K562 (cell line): ENCODE measurements at places on chromosomes 12 and 14.

- no peak for DNase-seq
Measured at GRCh38 chr14:81122326-81122725, 98.4 kb downstream of the GTF2A1 start.

- DNase-seq, result no peak
Measured at GRCh38 chr12:41051954-41052353, 136.2 kb upstream of the PDZRN4 start.

DNA sequence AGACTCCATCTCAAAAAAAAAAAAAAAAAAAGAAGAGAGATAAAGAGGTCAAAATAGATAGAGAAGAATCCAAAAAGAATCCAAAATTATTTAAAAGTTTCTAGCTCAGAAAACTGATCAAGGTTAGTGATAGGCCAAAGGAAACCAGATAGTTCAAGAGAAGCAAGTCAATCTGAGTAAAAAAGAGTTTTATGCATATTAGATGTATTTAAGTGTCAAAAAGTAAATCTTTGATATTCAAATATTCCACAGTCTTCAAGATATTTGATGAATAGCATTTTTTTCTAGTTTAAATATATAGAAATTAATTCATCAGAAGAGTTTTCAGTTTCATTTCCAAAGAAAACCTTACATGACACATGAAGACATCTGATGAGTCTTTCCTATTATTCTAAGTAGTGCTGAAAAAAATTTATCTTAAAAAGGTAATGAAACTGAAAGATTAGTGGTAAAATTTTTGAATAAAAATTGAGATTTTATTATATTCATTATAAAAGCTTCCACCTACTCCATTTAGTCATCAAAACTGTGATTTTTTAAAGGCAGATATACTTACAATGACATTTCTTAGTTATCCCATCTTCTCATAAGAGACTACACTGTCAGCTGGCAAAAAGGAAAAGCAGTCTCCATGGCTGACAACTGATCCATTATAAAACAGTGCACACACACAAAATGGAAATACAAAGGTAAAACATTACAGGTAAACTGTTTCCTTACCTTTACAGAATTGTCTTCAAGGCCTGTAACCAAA lies 68.6 kb downstream of the RPS6KA5 start:
- DNase-seq, result no peak

GRCh38 chr12:75558287-75558686 lies 46.9 kb upstream of the KRR1 start:
- no peak for DNase-seq

DNA sequence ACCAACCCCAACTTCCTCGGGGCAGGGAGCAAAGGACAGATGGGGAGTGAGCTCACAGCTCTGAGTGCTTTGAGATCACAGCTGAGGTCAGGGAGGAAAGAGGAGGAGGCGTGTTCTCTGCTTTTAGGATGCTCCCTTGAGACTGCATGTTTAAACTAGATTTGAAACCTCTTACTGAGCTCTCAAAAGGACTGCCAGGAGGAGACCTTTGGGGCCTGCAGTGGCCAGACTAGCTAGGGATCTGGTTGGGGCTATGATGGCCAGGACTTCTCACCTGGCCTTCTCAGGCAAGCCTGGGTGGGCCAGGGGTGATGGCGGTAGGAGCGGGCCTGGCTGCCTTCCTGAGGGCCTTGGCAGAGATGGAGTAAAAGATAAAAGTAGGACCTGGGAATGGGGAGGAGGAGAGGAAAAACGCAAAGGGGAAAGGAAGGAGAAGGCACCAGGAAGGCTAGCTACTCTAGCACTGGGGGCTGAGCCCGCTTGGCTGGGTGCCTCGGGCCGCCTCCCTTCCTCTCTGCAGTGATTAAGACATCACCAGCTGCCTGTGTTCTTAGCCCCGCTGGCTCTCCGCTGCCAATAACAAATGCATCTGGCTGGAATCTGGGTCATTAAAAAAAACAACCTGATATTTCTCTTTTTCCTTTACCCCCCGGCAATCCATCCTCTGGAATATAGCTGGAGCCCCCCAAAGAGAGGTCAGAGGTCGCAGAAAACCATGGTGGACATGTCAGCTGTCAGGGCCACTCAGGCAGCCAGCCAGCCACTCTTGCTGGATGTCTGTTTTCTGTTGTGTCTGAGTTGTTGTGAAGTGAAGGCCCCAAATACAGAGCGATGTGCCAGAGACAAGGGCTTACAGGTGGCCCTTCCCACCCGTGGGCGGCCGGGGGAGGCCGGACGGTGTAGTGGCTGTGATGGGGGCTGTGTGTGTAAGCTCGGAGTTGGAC lies 141.3 kb downstream of the TSPAN9 start:
- DNase-seq, result no peak

DNA sequence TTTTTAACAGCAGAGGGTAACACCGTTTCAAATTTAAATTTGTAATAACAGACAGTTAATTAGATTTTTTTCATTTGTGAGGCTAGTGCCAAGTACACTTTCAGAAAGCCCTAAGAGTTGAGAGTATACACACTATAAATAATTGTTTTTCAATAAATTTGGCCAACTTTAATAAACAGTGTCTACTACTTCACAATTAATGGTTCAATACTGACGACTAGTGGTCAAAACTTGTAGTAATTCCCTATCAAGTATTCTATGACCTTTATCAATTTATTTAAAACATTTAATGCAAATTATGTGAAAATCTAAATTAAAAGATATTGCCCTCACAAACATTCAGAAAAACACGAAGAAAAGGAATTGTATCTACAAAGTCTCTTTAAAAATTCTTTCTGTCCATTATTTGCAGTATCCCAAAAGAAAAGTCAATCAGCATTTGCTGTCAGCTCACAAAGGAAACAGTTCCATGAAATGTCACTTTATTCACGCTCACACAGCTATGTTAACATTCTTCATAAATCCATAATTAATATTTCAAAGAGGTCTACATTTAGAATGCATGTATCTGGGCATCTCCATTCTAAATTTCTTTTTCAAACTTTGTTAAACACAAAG lies 91.2 kb downstream of the CEP128 start:
- DNase-seq, result peak; percentile 6

GRCh38 chr14:82046512-82047226 lies 513.0 kb upstream of the SEL1L start:
- DNase-seq, result no peak

DNA sequence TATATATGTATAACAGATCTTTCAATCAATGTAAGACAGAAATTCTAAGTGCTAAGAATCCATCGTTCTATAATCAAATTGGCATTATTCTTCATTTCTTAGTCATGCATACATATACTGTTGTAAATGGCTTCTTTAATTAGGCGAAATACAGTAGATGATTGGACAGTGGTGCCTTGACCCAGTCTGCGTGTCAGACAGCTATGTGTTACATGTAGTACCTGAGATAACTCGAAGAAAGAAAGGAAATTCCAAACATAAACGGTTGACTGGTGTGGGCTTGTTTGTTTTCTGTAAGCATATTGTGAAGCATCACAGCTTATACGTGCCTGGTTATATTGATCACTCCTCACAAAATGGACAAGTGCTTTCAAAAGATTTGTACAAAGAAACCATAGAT lies 210.5 kb downstream of the ETNK1 start:
- DNase-seq, result no peak

- no peak for DNase-seq
Measured at GRCh38 chr14:73752297-73752992, 38.3 kb upstream of the PNMA1 start.

- no peak for DNase-seq
Measured at GRCh38 chr12:20196767-20197166, 171.6 kb upstream of the PDE3A start.

DNA sequence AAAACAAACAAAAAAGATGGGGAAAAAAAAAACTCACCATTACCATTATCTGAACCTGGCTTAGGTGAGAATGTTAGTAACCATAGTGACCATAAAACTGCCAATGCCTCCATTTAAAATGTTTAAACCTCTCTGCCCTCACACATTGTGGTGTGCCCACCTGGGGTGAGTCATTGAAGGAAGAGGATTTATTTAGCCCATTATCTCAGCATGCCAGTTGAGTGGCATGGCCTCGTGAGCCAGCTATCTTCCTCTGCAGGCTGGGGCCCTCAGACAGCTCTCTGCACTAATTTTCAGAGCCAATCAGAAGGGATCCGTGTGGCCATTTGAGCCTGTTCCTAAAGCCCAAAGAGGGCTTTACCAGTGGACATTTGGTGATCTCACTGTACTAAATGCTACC lies 81.8 kb upstream of the CCDC198 start:
- DNase-seq, result no peak

GRCh38 chr12:63445224-63445880 lies 222.9 kb downstream of the DPY19L2 start:
- DNase-seq, result no peak

DNA sequence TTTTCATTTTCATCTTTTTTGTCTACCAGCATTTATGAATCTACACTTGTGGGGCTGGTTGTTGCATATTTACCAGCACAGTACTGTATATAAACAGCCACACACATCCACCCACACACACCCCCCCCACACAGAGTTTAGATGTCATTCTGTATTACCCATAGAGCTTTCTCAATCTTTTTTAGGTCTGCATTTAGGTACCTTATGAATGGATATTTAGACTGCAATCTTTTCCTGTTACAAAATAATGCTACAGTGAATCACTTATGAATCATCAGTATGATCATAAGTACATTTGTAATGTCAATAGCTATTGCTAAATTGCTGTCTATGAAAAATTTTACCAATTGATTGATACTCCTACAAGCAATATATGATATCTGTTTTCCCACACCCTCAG lies 67.3 kb upstream of the STK38L start:
- no peak for DNase-seq

DNA sequence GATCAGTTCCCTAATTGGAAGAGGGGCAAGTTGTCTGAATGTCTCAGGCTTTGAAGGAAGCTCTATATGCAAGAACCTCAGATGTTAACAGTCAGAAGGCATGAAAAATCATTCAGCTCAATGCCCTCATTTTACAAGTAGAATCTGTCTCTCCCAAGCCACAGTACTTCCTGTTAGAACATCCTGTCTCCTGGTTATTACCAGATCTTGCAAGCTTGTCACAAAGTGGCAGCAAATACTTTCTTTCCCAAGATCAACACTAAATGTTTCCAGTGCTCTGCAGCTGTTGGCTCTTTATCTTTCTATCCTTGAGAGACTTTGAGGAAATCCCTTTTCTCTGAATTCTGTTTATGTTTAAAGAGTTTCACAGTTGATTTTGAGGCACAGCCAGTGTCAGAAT lies 235.5 kb downstream of the AKAP6 start:
- DNase-seq, result no peak

DNA sequence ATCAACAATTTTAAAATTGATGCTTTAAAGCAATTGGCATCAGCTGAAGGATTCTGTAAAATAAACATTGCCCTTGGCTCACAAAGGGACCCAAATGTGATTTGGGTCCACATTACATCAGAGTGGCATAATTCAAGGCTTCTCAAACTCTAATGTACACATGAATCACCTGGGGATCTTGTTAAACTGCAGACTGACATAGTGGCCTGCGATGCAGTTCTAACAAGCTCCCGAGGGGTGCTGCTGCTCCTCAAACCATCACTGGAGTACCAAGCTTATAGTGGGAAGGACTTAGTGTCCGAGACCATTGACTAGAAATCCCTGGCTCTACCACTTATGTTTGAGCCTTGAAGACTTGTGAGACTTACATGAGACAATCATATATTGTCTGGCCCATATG lies 31.8 kb upstream of the DNM1L start:
- no peak for DNase-seq

DNA sequence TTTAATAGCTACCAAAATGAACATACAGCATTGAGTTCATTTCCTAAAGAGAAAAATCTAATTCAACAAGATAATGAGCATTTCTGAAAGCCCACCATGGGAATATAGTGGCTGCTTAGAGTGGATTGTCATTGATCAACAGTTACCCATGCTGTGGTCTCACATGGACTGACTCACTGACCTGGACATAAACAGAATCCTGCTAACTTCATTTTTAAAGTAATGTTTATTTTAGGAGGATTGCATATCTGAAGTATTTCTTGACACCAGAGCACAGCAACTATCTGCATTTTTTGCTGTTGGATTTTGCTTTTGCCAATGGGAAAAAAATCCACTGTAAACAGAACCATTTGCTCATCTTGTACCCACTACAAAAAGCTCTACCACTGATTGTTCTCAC lies 71.7 kb downstream of the KCNC2 start:
- no peak for DNase-seq

GRCh38 chr14:52312931-52313355 lies 1.2 kb upstream of the PTGER2 start:
- DNase-seq, result no peak

- no peak for DNase-seq
Measured at GRCh38 chr14:20667957-20668356, 16.4 kb upstream of the RNASE4 start.

DNA sequence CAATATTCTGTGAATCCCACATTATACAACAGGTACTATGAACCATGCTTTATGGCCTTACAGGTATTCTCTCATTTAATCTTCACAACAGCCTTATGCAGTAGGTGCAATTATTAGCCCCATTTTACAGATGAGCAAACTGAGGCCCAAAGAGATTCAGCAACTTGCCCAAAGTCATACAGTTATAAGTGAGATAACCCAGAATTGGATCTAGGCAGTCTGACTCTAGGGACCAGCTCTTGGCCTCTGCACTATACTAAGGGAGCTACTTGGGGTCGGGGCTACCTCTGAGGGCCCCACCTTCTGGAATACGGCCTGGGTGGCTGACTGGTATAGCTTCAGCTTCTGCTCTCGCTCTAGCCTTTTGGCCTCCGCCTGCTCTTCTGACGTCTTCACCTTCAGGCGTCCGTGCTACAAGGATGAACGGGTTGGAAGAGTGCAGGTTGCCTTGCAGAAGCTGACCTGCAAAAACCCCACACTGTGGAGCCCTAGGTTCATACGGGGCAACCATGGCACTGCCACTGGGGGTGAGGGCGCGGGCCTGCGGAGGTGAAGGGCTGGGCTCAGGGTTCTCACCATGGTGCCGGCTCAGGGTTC lies 762 bp downstream of the RABGGTA start:
- DNase-seq, result no peak

- DNase-seq, result no peak
Measured at GRCh38 chr12:50848963-50849362, 6.2 kb downstream of the TMPRSS12 start.

GRCh38 chr12:1616233-1617066 lies 12.6 kb upstream of the WNT5B start:
- no peak for DNase-seq

DNA sequence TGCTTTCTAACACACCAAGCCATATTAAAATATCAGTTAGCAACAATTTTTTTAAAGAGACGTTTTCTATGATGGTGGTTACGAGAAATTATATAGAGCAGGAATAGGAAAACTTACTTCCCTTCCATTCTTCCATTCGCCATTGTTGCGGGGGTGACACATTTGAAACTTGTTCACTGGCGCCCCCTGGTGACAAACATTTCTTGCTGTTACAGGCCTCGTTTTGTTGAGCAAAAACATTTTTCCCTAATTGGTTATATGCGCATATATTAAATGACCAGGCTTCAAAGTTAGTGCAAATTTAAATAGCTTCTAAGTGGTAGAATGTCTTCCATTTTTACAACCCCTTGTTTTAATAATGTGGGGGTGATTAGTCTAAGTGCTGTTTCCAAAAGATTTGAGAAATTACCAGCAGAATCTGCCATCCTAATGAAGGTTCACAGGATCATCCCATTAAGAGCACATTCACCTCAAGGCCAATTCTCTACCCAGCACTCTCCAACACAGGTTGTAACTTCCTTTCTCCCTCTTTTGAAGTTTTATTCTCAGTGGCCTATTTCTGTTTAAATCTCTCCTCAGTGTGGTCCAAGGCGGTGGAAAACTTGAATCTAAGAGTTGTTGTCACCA lies 1124.7 kb downstream of the FLRT2 start:
- DNase-seq, result peak; percentile 16

- no peak for DNase-seq
Measured at GRCh38 chr14:92105073-92105892, 1.1 kb downstream of the ATXN3 start.

- no peak for DNase-seq
Measured at GRCh38 chr12:86389949-86390348, 133.8 kb upstream of the MGAT4C start.
